ENCODE measurements at places on chromosomes 12 and 14.

DNA sequence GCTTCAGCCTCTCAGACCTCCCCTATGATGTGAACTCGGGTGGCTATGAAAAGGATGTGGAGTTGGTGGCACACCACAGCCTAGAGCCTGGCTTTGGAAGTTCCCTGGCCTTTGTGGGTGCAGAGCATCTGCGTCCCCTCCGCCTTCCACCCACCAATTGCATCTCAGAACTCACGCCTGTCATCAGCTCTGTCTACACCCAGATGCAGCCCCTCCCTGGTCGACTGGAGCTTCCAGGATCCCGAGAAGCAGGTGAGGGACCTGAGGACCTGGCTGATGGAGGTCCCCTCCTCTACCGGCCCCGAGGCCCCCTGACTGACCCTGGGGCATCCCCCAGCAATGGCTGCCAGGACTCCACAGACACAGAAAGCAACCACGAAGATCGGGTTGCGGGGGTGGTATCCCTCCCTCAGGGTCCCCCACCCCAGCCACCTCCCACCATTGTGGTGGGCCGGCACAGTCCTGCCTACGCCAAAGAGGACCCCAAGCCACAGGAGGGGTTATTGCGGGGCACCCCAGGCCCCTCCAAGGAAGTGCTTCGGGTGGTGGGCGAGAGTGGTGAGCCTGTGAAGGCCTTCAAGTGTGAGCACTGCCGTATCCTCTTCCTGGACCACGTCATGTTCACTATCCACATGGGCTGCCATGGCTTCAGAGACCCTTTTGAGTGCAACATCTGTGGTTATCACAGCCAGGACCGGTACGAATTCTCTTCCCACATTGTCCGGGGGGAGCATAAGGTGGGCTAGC lies 7.0 kb upstream of the RPS26 start:
- no peak for DNase-seq

DNA sequence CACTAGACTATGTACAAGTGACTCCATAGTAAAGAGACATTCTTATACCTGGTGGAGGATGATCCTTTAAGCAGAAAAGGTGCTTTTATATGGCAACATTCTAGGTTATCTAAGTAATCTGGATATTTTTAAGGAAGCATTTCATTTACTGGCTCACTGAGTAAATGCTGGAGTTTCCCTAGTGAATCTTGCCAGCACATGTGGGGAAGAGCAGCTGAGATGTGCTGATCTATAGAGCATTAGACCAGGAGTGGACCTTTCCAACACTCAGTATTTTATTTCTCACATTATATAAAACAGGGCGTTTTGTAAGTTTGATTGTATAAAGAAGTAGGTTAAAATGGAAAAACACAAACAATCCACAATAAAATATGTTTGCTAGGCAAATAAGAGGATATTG lies 478.5 kb downstream of the ATP23 start:
- no peak for DNase-seq

- DNase-seq, result no peak
These were observed 44.4 kb upstream of the CERS5 start for GRCh38 chr12:50211392-50212070.

DNA sequence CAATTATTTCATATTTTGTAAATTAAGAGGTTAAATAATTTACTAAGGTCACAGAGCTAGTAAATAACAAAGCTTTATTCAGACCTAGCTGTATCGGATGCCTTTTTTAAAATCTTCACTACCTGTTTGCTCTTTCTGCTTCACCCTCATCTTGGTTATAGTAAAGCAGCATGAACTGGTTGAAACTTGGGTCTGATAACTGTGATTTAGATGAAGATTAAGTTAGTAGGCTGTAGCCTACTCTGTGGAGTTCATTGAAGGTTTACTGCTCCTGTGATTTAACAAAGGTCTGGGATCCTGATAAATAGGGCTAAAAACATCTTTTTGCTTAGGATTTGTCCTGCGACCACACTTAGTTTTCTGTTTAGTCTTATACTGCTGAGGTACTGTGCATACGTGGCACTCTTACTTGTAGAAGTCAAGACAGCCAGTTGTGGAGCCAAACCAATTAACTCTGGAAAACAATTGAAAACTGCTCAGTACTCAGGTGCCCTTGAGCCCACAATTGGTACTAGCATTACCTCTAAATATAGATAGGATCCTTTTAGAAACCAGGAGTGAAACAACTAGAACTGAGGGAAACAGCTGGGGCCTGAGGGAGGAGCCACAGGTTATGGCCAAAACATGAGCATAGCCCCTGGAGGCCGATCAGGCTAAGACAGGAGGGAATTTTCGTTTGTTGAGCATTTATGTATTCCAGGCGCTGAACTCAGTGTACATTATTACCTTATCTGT lies 2.3 kb downstream of the SPATS2 start:
- DNase-seq, result no peak

DNA sequence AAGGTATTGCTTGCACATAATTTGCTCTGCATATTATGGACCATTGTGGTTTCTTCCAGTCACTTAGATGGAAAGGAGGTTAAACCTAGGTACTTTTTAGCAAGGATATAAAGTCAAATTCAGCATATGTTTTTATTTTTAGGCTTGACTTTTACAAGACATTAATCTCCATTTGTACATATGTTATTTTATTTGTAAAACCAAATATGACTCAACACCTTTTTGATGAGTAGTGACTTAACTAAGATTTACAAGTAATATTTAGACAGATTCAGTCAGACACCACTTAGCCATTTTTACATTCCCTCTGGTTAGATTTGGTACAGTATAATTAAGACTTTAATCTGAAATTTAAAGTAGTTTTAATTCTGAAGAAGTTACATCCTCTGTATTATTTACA lies 55.0 kb downstream of the BHLHE41 start:
- DNase-seq, result no peak

All from amniotic stem cell (primary cell).